A549 treated with DMSO at 1 μM for 4 hours (cell line): ENCODE measurements at places on chromosomes 11 and 22. TPM values are rescaled to one million over a fixed set of nuclear protein-coding genes. Genes with fewer than 3 reads are reported as not detected.

CYTH4 gene
- total RNA-seq = 0.53 to 1.2 TPM (median 0.99 TPM) in 5 replicates

TMEM126B gene
- 55.1 to 66.6 TPM (median 62.1 TPM) in 5 replicates for total RNA-seq

MUC6 gene
- 0.01 TPM in 2 of 5 replicates, not detected in the others for total RNA-seq

ACR gene
- 0.06 TPM in 2 of 5 replicates, not detected in the others for total RNA-seq

PLAAT2 gene
- 0.18 to 0.28 TPM (median 0.24 TPM) in 3 of 5 replicates, not detected in the others for total RNA-seq

TSGA10IP gene
- not detected in 5 replicates for total RNA-seq

FIBP gene
- 74.2 to 92.5 TPM (median 85.4 TPM) in 5 replicates for total RNA-seq

LRRC32 gene
- total RNA-seq = 0.13 to 0.29 TPM (median 0.16 TPM) in 5 replicates

HTR3B gene
- total RNA-seq = not detected in 5 replicates

CRYBB2 gene
- total RNA-seq = not detected in 5 replicates

C11orf86 gene
- 28.5 to 55.5 TPM (median 43.6 TPM) in 5 replicates for total RNA-seq

GUCY1A2 gene
- 0.03 to 0.10 TPM (median 0.07 TPM) in 5 replicates for total RNA-seq

OR4D10 gene
- total RNA-seq = not detected in 5 replicates

CPT1B gene
- 7.4 to 17.3 TPM (median 15.7 TPM) in 5 replicates for total RNA-seq

MGAT3 gene
- 0.15 to 0.64 TPM (median 0.45 TPM) in 5 replicates for total RNA-seq

FERMT3 gene
- 0.69 to 3.9 TPM (median 2.0 TPM) in 5 replicates for total RNA-seq
